Stimulated activated CD8-positive, alpha-beta memory T cell treated with anti-CD3 and anti-CD28 coated beads, Interleukin-15, amount 100 ng/mL, for 24 hours (primary cell): ENCODE measurements at places on chromosomes 5 and 9.

- no peak for DNase-seq
These were observed 3.8 kb downstream of the COL23A1 start for GRCh38 chr5:178586396-178586795.

DNA sequence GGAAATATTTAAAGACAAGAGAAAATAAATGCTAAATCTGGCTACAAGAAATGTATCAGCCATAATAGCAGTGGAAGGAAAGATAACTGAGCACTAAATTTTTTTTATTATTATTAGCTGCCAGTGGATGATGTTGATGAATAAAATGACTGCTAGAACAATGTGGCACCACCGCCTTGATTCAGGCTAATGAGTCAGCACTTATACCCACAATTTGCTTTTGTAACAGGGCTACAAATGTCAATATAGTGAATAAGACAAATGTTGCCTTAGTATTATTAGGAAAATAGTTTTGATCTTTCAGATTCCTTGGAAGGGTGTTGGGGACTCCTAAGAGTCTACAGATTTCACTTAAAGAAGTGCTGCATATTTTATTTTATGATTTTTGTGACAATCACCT, 555.2 kb upstream of the GRAMD2B start:
- no peak for DNase-seq

DNA sequence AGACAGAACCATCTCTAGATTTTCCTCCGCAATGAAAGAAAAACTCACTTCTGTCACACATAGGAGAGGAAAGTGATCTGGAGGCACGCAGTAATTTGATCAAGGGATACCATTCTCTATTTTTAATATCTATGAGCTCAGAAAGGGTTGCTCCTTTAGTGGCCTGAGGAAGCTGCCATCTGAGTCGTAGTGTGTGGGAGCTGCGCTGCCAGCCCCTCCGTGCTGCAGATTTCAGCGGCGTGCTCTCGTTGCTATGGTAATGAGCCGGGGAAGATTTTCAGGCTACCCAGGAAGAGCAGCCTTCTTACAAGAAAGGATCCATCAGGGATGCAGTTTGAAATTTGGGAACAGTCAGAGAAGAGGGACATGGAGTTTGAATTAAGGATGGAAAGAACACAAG, 17.1 kb upstream of the GOLM1 start:
- no peak for DNase-seq

DNA sequence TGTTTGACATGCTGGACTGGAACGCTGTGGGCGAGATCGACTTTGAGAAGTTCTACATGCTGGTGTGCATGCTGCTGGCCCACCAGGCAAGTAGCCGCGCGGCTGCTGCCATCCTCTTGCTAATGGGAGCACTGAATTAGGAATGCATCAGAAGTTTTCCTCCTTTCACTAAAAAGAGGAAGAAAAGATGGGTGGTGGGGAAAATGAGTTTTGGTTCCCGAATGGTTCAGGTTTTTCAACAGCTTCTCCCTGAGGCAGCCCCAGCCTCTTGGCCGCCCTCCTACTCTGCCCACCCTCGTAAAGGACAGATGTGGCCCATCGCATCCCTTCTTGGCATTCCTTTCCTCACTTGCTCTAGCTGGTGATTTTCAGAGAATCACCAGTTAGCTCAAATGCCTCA, 5.5 kb downstream of the EFCAB9 start:
- DNase-seq: no peak

- DNase-seq: no peak
These were observed 40.9 kb upstream of the GLDC start for GRCh38 chr9:6686396-6686795.

- DNase-seq: no peak
These were observed 66.2 kb downstream of the SMC5 start for GRCh38 chr9:70324963-70325362.

GRCh38 chr9:73210886-73211666, 59.4 kb downstream of the ANXA1 start:
- no peak for DNase-seq

- DNase-seq: no peak
These were observed 9.3 kb upstream of the ECM2 start for GRCh38 chr9:92545002-92545510.

- no peak for DNase-seq
These were observed 5.9 kb downstream of the MATR3 start for GRCh38 chr5:139299486-139299885.

DNA sequence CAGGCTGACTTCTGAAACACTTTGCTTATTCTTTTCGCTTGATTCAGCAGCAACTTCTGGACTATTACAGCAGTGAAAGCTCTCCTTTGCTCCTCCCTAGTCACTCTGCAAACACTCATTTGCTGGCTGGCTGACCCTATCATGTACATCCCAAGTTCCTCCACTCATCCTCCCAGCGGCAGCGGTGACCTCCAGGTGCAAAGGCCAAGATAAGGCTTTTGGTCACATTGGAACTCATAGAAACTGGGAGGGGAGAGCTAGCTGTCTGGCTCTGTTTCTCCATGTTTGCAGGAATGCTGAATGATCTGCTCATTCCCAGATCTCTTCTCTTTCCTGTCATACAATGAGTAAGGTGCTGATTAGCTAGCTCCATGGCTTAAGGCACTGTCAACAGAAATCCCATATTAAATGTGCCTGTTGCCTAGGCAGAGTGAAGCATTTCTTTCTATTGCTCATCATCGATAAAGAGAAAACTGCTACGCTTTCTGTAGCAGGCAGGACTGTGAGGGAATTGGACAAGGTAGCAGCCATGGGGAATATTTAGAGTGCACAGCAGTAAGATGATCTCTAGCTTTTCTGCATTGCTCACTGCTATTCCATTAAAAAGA, 250.5 kb upstream of the PDE4D start:
- DNase-seq: no peak

- no peak for DNase-seq
These were observed 20.9 kb upstream of the GZMA start for GRCh38 chr5:55081541-55081940.

DNA sequence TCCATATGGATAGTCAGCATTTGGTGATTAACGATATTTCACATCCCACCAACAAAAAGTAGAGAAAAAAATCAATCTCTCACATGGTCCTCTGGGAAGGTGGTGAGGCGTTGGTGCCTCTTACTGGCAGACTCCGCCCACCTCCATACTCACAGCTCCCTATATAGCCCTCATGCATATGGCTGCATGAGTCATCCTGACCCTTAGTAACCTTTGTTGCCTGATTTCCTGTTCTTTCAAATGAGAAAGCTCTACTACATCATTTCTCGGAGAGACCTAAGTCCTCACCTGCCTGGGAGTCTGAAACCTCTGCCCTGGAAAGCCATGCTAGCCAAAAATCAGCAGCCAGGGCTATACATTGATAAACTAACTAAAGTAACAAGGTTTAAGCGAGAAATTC, 33.3 kb upstream of the ABCA1 start:
- no peak for DNase-seq

DNA sequence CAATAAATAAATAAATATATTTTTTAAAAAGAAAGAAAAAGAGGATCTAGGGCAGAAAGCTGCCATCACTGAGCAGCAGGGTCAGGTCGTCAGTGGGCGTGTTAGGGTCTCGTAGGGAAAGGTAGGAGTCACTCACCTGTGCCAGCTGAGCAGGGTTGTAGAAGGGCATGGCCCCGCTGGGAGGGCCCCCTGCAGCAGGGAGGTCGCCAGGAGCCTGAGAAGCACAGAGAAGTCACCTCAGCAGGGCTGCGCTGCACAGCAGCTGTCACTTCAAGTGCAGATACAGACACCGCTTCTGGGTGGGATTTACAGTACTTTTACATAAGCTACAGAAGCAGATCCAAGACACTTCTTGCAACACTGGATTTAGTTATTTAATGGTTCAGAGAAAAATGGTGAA, 4.0 kb upstream of the INPP5E start:
- DNase-seq: no peak

DNA sequence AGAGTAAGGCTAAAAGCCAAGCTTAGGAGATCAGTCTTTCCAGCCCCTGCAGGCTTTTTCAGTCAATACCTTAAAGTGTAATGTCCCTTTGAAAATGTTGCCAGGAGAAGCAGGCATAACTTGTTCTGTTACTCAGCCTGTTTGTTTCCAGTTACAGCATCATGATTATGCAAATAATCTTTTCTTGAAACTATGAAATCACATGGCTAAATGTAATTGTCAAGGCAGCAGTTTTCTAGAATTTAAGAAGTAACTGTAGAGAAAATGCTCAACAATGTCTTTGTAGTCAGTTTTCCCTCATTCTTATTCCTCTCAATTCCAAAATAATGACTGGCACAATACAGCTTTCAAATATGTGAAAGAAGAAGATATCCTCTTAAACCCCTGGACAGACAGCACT, 1.9 kb upstream of the GPR107 start:
- DNase-seq: no peak

- no peak for DNase-seq
These were observed 94.9 kb downstream of the DENND1A start for GRCh38 chr9:123834889-123835562.

DNA sequence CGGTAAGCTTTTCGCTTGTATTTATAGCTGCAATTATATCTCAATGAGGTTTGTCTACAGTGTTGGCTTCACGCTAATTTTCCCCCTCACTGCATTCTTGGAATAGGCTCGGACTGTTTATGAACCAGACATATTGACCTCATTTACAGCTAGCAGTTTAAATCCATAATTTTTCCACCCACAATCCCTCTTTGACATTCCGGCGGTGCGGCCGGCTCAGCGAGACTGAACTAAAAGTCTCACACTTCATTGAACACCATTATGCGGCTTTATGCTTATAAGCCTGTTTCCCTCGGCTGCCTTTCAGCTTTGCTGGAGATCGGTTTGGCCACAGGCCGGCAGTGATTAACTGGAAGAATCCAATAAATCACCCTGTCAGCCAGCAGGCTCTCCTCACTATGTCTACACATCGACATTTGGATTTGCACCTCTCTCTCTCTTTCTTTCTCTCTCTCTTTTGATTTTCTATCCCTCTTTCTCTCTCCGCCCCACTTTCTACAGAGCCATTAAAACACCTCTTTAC, 315.0 kb upstream of the TLE4 start:
- DNase-seq: no peak

- DNase-seq: no peak
These were observed 12.1 kb downstream of the NOL8 start for GRCh38 chr9:92312887-92313623.

GRCh38 chr5:108681079-108681921, 66.4 kb upstream of the FER start:
- no peak for DNase-seq

- no peak for DNase-seq
These were observed 170.2 kb upstream of the NR3C1 start for GRCh38 chr5:143573568-143574170.

DNA sequence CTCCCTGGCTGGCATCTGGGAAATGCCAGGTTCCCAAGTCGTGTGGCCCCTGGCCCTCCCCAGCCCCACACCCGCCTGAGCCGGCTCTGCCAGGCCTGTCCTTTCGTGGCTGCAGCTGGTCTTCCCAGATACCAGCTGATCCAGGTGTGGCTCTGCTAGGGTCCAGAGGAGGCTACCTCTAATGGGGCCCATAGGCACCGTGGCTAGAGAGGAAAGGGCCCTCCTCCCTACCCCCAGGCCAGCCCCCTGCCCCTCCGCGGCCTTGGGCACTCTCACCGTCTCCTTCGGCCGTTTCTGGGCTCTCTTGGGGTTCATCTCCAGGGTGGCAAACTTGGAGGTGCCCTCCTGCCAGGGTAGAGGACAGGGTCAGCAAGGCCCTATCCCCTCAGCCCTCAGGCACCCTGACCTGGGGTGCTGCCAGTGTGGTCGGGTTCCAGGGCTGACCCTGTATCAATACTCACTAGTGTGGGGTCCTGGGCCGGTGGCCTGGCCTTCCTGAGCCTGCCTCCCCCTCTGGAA, 17.0 kb downstream of the RALGDS start:
- DNase-seq: no peak

DNA sequence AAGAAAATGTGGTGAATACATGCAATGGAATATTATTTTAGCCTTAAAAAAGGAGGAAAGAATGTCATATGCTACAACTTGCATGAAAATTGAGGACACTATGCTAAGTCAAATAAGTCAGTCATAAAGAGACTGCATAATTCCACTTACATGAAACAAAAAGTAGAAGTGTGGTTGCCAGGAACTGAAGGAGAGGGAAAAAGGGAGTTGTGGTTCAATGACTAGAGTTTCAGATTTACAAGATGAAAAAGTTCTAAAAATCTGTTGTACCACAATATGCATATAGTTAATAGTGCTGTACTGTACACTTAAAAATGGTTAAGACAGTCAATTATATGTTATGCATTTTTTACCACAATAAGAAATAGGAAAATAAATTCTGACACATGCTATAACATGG, 95.4 kb downstream of the SLC44A1 start:
- DNase-seq: no peak

GRCh38 chr5:177311392-177311722, 341 bp downstream of the MXD3 start:
- DNase-seq: no peak

- DNase-seq: no peak
These were observed 223.6 kb upstream of the KIF2A start for GRCh38 chr5:62082370-62082801.

DNA sequence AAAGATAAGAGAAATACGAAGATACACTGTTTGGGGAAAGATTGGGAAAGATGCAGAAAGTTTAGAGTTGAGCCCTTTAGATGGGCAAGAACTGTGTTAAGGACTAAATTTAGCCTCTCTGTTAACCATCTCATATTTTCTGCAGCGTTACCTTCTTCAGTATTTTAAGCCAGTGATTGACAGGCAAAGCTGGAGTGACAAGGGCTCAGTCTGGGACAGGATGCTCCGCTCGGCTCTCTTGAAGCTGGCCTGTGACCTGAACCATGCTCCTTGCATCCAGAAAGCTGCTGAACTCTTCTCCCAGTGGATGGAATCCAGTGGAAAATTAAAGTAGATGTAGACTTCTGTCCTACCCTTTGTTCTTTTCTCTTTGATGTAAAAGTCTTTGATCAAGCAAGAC, 26.4 kb upstream of the LNPEP start:
- no peak for DNase-seq

GRCh38 chr9:112310826-112311225, 22.6 kb downstream of the PTBP3 start:
- no peak for DNase-seq

DNA sequence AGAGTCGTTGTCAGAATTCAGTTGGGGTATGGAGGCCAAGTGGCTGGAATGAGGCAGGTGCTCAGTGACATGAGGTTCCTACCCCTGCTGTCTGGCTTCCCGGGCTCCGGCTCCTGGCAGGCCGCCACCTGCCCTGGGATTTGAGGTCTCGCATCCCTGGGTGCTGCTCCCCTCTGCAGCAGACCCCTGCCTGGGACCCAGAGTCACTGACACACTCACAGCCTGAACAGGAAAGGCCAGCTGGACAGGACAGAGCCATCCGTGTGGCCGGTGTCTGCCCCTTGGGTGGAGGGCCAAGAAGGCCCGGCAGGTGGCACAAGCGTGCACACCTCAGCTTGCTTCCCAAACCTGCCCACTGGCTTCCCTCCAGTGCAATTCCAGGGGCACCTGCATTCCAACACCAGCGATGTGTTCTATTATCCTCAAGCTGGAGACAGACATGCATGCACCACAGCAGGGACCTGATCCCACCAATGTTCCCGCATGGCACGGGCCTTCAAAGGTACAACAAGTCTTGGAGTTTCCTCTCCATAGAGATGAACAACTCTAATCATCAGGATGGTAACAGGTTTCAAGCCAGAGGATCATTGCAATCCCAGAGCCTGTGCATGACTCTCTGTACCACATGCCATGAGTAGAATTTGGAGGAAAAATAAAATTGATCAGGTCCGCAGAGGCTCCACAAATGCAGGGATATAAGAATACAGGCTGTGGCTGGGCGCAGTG, 45.6 kb upstream of the RNF130 start:
- DNase-seq: no peak
